Stimulated activated CD4-positive, alpha-beta T cell treated with anti-CD3 and anti-CD28 coated beads, Interleukin-4, amount 100 ng/mL, for 48 hours (primary cell): ENCODE measurements at places on chromosomes 2 and 18.

DNA sequence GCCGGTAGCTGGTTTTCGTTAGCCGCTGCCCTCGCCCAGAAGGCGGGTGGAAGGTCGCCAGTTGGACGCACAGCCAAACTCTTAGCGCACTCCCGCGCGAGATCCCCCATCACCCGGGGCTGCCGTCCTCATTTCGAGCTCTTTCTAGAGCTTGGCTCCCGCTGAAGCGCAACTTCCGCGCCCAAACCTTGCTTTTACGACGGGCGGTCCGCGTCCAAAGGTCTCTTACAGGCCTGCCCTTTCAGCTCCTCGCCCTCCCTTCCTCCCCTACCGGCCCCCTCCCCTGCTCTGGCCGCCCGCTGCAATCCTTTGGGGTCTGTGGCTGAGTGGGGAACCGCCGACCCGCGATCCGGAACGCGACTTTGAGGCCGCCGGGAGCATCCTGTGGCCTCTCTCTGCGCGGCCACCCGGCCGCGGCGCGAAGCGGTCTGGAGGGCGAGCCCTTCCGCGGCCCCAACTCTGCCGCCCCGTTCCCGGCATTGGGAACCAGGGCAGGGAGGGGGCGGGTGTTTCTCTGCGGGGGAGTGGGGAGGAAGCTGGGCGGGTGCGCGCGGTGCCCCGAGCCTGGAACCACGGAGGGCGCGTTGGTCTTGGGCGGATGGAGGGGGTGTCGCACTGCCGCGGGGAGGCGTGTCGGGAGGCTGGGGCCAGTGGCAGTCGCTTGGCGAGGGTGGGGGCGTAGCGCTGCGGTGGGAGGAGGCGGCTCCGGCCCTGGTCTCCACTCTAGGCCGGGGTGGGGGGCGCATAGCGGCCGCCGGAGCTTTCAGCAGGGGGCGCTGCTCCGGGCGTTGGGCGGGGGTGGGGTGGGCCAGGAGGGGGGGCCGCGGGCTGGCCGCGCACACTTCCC lies at the start of gene GDF7:
GDF7 (plus strand) TSS at position 841 of the 847 bp plus-strand sequence. CDS start 96 bp downstream, outside the sequence.
- DNase-seq, result no peak

GRCh38 chr2:55581874-55582547 lies 35.4 kb downstream of the PPP4R3B start:
- no peak for DNase-seq

DNA sequence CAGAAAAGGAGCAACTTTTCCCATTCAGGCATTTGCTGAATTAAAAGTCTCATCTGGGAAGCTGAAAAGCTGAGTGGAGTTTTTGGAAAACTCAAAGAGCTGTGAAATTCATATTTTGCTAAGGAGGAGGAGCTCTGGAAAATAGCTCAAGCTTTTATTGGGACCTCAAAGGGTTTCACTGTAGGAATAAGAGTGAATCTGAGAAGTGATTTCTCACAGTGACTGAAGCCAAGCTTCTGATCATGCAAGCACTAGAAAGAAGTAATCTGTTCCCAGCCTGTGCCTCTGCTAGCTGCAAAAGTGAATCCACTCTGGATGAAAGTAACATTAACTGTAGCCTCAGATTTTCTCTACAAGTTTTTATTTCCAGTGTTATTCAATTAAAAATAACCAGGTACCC lies 283.3 kb downstream of the PTPRM start:
- no peak for DNase-seq

DNA sequence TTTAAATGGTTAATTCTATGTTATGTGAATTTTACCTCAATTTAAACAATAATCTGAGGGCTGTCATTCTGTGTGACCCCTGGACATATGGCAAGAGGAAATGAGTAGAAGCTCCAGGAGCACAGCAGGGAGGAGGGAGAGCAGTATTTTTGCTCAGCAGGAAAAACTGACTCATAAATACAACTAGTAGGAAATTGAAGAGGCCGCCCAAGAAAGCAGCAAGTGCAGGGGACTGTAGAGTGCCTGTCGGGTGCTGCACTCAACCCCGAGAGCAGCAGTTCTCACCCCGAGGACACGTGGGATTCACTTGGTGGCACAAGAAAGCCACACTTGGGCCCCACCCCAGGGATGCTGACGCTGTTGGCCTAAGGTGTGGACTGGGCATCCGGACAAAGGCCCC lies 60.8 kb downstream of the NPAS2 start:
- DNase-seq, result no peak

GRCh38 chr2:184444623-184445223 lies 153.6 kb upstream of the ZNF804A start:
- no peak for DNase-seq

GRCh38 chr18:57737400-57738060 lies 65.6 kb downstream of the ATP8B1 start:
- no peak for DNase-seq

DNA sequence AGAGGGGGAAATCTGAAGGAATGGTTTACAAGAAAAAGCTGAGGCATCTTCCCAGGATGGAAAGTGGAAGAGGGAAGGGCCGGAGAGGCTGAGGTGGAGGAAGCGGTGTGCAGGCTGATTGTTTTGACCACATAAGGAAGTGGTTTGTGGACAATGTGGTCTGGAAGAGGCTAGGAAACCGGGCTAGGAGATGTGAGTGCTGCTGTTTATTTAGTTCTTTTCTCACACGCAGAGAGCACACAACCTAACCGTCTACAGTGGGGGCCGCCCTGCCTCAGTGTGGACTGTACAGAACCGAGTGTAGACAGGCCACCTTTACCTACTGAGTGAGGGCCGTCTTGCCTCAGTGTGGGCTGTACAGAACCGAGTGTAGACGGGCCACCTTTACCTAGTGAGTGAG lies 251.7 kb upstream of the PXDN start:
- no peak for DNase-seq

DNA sequence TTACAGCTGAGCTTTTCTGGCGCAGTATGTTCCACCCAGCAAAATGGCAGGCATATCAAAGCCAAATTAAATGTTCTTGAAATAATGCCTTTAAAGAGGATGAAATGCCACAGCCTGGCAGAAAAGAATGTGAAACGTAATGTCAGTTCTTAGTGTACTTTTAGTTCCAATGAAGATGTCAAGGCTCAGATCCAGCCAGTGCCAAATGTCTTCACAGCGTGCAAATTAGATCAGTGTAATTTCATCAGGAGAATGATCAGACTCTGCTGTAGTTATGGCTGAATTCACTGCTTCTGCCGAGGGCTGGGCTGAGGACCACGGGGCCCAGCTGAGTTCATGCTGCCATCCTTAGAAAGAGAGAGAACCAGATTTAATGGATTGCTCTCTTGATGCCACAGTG lies 78.7 kb upstream of the ITGA4 start:
- DNase-seq, result no peak

DNA sequence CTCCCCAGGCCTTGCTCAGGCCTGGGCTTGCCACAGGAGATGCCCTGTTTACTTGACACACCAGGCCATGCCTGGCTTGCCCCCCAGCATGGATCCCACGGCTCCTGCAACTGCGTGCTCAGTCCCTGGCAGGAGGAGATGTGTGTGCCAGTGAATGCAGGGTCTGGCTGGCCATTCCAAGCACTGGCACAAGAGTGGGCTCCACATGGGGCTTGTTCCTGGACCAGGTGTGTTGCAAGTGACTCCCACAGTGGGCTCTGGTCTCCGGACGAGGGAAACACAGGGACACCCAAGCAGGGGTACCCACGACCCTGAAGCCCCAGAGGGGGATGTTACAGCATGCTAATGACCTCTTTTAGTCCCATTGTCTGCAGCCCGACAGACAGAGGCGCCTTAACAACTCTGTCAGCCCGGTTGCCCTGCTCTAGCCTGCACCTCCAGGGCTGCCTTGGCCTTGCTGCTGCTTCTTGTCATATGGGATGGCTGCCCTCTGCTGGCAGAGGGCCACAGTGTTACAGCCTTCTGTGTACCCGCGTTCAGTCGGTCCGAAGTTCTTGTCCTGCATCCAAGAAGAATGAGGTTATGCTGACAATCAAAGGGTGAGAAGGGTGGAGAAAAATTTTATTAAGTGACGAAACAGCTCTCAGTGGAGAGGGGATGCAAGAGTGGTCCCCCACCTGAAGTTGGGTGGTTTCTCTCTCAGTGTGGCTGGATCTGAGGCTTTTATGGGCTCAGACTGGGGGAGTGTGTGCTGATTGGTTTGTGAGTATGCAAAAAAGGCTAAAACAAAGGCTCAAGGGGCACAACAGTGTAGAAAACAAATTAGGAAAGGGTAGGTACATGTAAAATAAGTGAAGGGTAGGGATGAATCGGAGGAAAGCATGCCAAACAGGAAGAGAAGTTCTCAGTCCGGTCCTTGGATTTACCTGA lies 180.4 kb downstream of the MBD5 start:
- peak; percentile 25 for DNase-seq

DNA sequence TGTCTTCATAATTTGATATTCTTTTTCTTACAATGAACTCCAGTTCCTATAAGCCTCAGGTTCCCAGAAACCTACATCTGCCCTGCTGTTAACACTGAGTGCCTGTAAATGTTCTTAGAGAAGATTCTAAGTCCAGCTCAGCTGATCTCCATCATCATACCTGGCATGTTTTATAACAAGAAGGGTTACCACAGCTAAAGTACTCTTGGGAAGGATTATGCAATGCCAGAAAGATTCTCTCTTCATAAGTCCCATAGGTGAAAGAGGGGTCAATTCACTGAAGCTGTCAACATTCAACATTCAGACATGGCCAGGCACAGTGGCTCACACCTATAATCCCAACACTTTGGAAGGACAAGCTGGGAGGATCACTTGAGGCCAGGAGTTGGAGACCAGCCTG lies 31.3 kb upstream of the PTPN4 start:
- DNase-seq, result no peak

GRCh38 chr18:7902399-7902839 lies 335.3 kb downstream of the PTPRM start:
- no peak for DNase-seq

DNA sequence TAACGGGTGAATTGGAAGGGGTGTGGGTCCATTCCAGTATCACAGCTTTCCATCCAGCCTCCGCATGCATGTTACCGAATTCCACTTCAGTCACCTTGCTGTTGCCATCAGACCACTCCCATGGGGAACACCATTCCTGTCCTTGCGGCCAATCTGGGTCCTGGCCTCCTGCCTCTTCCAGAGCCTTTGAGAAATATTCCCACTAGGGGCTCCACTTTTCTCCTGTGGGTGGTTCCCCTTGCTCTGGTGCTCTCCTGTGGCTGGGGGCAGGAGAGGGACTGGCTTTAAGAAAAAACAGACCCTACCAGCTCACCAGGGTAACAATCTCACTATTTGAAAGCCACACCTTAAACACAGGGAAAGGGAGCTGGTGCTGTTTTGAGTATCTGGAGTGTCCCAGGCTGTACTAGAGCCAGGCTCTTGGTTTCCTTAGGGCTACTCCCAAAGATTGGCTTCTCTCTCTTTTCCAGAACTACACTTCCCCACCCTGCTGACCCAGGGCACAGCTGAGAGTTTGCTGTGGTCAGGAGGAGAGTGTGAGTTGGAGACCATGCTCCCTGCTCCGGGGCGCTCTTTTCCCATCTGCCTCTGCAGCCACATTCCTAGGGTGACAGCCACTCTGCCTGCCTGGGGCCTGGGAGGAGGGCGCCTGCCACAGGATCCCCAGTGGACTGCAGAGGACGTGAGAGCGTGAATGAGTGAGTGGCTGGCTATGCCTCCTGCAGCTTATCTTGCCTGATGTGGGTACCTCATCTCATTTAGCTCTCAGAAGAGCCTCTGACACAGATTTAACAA lies 460.8 kb upstream of the HS6ST1 start:
- no peak for DNase-seq

DNA sequence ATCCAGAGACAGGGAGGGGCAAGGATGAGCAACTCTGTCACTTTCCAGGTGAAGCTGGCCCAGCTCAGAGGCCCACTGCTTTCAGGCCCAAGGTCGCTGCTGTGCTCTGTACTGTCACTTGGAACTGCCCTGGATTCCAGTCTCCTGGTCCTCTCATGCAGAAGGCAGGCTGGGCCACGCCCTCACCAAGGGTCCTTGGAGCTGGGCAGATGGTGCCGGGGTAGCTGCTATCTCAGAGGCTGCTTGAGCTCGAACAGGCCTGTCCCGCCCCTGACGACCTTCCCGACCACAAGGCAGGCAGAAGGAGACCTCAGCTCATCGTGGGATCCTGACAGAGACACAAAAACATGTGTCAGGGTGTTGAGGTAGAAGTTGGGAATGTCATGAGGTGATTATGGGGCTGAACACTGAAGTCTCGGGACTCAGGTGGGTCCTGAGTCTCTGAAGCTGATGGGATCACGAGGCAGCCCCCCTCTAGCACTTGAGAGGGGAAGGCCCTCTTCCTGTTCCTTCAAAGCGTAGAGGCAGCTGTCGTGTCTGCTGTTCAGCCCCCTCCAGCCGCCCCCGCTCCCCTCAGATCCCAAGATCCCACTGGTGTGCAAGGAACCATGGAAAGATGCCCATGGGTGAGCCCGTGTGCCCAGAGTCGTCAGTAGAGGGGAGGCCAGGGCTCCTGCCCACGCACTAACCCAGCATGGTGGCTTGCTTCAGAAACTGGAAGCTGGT lies 78.3 kb downstream of the POLR1A start:
- no peak for DNase-seq

- no peak for DNase-seq
Measured at GRCh38 chr2:127660291-127660578, 14.3 kb downstream of the GPR17 start.

DNA sequence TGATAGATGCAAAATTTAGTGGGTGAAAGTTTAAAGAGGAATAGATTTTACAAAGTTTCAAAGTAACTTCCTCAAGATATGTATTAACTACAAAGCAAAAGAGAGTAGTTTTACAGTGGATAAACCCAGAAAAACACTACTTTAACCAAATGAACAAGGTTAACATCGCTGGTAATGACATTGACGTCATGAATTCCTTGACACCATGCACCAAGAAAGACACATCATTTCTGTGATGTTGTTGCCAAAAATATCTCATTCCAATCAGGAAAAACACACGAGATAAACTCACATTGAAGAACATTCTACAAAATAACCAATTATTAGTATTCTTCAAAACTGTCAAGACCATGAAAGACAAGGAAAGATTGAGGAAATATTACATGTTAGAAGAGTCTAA lies 605.6 kb upstream of the SETBP1 start:
- DNase-seq, result no peak

DNA sequence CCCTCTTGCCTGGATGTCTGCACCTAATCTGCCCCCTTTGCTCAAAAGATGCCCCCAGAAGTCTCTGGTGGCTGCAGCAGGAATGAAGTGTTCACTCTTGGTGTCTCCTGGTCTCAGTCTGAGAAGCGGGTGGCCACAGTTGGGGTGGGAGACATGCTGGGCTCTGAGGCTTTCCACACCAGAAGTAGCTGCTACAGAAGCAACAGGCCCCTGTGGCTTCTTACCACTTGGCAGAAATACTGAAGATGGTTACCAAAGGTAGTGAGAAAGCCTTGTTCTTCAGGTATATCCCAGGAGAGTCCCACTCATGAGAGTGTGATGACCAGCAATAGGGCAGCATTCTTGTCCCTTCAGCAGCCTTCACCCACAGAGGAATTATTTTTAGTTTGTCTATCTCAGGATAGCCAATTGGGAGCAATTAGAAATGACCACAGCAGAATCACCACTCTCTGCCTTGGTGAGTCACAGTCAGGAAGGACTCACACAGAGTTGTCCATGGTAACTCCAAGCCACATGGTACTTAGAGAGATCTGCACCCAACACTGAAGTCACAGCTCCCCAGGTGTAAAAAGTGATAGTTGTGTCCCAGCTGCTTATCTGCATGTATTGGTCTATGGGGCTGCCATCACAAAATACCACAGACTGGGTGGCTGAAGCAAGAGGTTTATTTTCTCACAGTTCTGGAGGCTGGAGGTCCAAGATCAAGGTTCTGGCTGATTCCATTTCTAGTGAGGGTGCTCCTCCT lies 169.8 kb upstream of the ID2 start:
- DNase-seq, result no peak

GRCh38 chr2:65656160-65656718 lies 223.8 kb upstream of the SPRED2 start:
- no peak for DNase-seq

- no peak for DNase-seq
Measured at GRCh38 chr2:218859556-218859987, at the start of gene WNT6. Gene WNT6 (plus strand): TSS chr2:218859805. CDS start chr2:218860038, 233 bp downstream.

GRCh38 chr2:207362716-207363115 lies 167.0 kb upstream of the CREB1 start:
- no peak for DNase-seq
